NCI-H524 (cell line): ENCODE measurements at places on chromosomes 7 and 10.

DNA sequence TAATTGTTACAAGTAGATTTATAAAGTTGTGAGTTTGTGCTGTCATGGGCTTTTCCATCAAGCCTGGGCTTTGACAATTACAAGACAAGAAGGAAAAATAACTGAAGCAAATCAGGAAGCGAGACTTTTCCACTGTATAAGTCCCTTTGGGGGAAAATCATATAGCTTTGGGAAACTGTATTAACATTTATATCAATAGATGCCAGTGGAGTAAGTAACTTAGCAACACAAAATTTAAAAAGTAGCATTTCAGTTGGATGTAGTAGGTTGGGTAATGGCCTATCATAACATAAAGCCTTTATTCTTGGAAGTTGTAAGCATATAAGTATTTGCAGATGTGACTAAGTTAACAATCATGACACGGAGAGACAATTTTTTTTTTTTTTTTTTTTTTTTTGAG, 931.1 kb downstream of the CNTNAP2 start:
- DNase-seq: no peak

DNA sequence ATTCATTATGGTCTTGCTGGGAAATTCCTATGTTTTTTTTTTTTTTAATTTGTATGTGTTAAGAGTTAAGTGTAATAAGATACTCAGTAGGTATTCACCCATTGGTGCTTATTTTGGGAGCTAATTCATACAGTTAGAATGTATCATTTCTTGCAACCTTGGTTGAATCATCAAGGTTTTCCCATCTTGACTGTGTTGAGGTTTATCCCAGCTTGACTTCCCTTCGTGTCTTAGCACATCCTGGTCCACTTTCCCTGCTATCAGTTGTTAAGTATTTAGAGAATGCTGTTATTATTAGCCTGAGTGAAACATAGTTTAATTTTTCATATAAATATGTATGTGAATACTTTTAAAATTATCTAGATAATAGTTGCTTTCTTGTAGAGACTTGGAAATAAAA, 20.8 kb downstream of the RALA start:
- DNase-seq: no peak

DNA sequence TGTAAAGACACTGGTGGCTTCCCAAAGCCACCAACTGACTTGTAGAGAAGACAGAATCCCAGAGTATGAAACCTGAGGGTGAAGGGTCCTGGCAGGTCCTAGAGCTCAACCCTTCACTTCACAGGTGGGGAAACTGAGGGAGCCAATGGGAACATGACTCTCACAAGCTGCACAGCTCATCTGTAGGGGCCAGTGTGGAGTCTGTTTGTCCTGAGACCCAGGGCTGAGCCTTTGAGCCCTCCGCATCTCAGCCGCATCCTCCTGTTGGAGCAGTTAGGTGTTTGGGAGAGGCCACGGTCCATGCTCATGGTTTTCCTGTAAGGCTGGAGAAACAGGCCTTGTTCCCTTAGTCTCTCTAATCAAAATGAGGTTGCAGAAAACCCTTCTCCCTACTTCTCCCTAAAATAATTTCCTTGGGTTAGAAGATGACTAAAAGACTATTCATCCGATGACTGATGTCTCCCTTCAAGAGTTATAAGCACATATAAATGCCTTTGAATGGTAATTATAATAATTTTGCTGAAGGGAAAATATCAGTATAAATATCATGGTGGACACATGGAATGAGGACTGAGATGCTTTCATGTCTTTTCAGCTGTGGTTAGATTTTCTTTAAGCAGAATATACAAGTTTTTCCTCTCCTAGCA, 10.3 kb downstream of the HTRA1 start:
- no peak for DNase-seq

- no peak for DNase-seq
Observed at GRCh38 chr10:132150777-132151176, 36.0 kb upstream of the DPYSL4 start.

DNA sequence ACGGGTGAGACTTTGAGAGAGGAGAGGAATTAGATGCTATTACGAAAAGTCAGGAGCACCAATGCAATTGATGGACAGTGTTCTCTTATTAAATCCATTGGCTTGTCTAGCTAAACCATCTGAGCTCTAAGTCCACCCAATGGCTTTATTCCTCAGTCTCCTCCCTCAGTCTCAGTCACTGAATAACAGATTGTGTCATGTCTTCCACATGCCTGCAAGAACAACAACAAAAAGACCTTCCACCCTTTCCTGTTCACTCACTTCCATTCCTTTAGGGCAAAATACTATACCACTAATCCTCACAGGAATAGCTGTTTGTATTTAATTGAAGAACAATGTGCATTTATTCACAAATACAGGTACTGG, 154.8 kb upstream of the LAMB4 start:
- DNase-seq: no peak

DNA sequence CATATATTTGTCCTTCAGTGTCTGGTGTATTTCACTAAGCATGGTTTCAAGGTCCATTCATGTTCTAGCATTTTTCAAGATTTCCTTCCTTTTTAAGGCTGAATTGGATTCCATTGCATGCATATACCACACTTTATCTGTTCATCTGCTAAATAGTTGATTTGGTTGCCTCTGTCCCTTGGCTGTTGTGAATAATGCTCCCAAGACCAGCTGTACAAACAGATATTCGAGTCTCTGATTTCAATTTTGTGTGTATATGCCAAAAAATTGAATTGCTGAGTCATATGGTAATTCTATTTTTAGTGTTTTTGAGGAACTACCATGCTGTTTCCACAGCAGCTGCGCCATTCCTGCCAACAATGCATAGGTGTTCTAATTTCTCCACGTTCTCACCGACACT, 216.4 kb downstream of the NRG3 start:
- DNase-seq: no peak

- DNase-seq: no peak
Observed at GRCh38 chr10:127556916-127557315, 7.8 kb downstream of the NPS start.

DNA sequence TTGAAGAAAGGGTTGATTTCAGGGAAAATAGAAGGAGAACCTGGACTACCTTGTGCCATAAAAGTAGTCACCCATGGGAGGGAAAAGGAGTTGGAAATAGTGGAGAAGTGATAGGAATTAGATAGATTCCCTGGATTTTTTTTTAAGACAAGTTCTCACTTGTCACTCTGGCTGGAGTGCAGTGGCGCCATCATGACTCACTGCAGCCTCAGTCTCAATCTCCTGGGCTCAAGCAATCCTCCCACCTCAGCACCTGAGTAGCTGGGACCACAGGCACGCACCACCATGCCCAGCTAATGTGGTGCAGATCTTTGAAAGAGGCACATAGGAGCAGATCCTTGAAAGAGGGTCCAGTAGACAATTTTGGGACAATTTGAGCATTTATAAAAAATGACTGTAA, 9.5 kb upstream of the BLNK start:
- no peak for DNase-seq

DNA sequence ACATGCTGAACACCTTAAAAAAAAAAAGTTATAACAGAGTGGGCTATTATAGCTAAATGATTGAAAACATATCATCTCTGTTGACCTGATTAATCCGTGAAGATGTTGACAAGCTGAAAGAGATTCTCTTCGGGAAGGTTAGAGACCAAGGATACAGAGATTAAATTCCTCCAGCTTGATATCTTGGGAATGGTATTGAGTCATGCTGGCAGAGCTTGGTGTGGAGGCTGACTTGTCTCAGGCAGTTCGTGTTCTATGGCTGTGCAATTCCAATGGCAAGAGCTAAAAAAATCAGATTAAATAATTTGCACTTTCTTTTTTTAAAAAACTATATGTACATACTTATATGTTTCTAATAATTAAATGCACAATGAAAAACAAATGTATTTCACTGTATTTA, 24.9 kb upstream of the CACNA2D1 start:
- DNase-seq: no peak
